NCI-H1092 (cell line): ENCODE measurements at places on chromosomes 6 and 20.

GRCh38 chr6:150915880-150916265, 50.4 kb downstream of the MTHFD1L start:
- DNase-seq, result no peak

DNA sequence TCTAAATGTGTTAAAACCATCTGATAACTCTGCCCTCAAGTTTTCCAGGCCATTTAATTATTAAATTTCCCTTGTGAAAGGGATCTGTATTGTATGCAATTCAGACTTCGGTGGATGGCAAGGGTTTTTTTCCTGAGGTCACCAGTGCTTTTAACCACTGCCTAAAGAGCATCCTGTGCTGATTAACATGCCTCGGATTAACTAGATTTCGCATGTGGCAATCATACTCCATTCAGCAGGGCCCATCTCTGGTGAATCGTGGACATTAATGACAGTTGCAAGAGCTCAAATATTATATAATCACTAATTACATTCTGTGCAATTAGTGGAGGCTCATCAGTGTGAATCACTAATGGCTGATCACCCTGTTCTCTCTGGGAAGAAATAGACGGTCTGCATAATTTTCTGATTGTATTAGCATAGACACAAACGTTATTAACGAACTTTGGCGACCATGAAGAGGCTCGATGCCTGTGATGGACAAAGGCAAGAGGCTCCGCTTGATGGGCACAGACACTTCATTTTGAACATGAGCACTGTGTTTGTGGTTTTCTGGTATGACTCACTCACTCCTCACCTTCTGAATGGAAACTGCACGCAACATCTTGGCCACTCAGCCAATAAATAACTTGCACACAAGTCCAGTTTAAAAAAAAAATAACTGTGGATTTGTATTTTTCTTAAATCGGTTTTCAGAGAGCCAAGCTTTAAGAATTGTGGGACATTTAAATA, 31.4 kb downstream of the LINC00237 start:
- DNase-seq, result no peak

DNA sequence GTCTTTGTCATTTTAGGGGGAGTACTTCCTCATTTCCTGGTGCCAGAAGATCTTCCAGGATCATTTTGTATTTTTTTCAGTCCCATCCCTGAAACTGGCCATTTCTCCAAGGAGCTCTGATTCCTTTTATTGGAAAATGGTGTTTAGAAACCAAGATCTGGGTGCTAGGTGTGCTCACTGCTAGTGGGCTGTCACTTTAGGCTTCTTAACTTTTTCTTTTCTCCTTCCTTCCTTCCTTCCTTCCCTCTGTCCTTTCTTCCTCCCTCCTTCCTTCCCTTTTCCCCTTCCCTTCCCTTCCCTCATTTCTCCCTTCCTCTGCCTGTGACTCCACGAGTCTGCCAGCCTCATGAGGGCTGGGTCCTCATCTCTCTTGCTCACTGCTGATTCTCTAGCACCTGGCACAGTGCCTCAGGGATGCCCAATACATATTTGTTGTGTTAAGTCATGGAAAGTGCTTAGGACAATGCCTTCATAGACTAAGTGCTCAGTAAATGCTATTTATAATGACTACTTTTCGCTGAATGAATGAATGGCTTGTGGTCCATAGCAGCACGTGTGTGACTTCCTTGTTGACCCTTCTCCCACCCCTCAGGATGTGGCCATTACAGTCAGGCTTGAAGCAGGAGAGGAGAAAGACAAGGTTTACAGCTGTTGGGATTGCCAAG, 36.9 kb downstream of the APCDD1L start:
- no peak for DNase-seq

- DNase-seq, result no peak
Measured at GRCh38 chr6:70527071-70527737, 39.5 kb upstream of the SDHAF4 start.

DNA sequence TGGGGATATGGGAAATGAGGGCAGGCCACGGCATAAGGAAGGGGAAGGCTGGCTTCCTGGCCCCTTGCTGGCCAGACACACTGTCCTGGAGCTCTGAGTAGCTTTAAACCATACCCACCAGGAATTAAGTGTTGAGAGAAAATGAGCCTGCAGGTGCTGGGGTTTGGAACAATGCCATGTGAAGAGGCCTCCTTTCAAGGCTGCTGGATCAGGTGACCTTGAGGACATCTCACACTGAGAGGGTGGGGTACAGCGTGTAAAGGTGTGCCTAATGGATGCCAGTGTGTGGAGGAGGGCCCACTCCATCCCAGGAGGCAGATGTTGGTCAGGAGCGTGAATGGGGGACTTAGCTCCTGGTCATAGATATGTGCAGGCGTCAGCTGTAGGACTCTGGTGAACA, 74.8 kb upstream of the MLN start:
- peak; percentile 34 for DNase-seq

DNA sequence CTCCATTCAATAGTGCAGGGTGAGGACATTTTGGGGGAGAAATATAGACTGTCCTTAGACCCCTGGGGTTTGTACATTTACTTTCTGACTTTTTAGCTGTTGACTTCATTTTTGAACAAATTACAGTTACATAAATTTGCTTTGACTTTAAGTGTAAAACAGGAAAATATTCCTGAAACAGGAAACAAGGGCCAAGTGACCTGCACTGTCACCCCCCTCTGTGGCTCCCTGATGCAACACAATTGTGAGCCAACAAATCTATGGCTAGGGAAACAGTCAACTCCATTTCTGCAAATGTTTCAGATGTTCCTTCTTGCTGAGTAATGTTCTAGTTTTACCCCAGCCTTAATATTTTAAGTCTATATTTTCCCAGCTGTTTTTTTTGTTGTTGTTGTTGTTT, 39.8 kb downstream of the HLA-A start:
- DNase-seq, result no peak

GRCh38 chr6:163347021-163347446, 67.5 kb upstream of the QKI start:
- no peak for DNase-seq

DNA sequence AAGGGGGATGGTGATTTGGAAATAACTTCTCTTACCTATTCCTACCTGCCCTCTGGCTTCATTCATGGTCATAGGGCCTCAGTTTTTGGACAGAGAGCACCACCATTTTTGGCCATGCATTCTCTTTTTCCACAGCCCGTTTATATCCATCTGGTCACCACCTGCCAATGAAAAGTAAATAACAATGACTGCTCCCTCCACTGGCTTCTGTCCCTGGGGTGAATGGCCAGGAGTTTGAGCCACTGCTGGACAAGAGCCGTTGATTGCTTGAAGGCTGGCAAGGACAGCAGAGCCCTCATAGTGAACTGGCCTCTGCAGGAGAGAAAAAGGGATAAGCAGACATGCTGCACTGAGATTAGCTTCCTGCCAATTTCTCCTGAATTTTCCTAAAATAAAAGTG, 261.8 kb downstream of the ADGB start:
- no peak for DNase-seq

DNA sequence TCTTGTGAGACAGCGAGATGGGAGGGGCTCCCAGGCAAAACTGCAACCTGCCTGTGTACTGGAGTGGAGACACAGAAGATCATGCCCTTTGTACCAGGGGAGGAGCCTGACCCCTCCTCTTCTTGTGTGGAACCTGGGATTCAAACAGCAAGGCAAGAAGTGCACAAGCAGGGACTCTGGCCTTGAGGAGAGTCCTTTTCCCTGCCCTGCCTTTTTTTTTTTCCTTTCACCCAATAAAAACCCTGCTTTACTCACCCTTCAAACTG, 251.8 kb upstream of the OPRM1 start:
- DNase-seq, result no peak

GRCh38 chr6:143675946-143676345, 1.8 kb upstream of the PHACTR2 start:
- DNase-seq, result no peak

DNA sequence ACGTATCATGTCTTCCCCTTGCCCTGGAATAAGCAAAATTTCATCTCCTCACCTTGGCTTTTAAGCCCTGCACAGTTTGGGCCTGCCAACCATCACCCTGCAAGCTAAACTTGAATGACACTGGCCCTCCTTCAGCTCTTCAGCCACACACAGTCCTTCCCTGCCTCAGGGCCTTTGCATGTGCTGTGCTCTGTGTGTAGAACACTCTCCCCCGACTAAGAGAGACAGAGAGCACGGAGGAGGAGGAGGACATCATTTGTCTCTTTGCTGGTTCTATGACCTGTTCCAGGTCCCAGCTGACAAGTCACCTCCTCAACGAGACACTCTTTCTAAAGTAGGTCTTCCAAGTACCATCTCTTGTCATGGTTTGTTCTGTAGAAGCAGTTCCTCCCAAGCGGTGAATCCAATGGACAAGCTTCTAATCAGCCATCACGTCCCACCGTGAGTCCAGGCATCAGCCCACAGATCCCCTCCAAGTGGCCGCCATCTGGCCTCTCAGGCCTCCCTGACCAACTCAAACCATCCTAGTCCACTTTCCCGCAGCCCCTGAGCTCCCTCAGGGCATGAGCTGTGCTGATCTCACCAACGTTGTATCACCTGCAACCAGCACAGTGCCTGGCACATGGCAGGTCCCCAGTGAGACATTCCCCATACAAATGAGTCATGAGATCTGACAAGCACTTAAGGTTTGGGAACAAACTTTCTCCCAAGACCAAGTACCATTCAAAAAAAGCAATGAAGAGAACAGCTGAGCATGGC, 30.5 kb downstream of the NFATC2 start:
- DNase-seq, result no peak

GRCh38 chr20:9574181-9574580, 59.8 kb downstream of the LAMP5 start:
- DNase-seq, result no peak

- DNase-seq, result no peak
Measured at GRCh38 chr6:72953971-72954381, 271.3 kb downstream of the KHDC1L start.

- DNase-seq, result no peak
Measured at GRCh38 chr20:2576317-2576727, 39.9 kb downstream of the TMC2 start.

DNA sequence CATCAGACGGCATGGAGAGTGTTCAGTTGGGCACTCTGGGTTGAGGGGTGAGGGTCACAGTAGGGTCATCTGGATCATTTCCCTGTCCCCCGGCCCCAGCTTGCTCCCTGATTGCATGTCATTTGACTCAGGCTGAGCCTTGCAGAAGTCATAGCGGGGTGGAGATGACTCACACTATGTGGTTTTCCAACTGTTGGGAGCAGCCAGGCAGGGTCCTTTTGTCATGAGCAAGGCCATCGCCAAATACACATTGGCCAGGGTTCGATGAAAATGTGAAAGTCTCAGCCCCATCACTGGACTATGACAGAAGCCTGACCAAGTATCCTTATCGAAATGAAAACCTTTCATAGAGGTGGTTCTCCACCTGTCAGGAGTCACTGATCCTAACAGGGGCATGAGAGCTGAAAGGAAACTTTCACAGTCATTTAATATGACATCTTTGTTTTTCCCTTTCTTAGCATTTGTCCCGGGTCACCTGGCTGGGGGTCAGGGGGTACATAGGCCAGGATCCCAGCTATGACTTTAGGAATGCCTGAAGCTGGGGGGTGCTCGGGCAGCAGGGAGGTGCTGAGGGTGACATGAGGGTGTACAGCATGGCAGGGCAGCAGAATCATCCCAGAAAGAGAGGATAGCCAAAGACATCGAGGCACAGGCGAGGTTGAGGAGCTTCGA, 70.2 kb upstream of the CD93 start:
- no peak for DNase-seq

- DNase-seq, result peak; percentile 0
Measured at GRCh38 chr6:97133067-97133466, 149.9 kb downstream of the MMS22L start.

DNA sequence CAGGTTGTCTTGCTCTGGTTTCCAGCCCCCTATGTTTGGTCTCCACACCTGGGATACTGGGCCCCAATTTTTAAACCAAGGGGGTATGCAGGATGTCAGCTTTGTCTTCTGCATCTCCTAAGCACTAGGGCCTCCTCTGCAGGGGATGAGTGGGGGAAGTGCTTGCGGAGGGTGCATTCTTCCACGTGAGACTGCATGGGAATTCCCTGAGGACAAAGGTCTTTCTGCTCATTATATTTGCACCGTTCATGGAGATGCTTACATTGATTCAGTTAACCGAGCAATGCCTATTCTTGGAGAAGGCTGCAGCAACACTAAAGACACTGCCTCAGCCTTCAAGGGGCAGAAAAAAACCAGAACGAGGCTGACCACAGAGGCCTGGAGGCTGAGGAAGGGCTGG, 45.4 kb downstream of the RAB44 start:
- DNase-seq, result no peak

- no peak for DNase-seq
Measured at GRCh38 chr20:2656471-2657117, 4.2 kb downstream of the NOP56 start.

DNA sequence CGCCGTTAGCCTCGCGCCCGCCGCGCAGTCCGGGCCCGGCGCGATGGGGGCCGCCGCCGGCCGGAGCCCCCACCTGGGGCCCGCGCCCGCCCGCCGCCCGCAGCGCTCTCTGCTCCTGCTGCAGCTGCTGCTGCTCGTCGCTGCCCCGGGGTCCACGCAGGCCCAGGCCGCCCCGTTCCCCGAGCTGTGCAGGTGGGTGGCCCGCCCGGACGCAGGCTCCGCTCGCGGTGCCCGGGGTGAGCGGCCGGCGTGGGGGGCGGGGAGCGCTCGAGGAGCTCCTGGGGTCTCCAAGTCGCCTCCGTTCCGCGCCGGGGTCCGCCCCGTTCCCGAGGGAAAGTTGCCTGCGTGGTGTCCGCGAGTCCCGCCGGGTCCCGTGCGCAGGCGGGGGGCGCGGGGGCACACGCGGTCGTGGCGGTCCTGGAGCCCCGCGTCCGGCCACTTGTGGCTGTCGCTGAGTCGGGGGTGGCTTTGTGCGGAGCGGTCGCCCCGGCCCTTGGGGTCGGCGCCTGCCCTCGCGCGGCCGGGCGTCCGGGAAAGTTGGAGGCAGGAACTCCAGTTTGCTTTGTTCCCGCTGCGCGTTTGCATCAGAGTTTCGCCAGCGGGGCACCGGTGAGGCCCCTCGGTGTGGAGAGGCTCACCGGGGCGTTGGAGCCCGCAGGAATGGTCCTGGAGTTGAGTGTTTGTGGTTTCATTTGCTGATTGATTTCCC, 476 bp downstream of the IGF2R start:
- DNase-seq, result no peak

GRCh38 chr6:26457264-26457805, 420 bp upstream of the BTN2A1 start:
- DNase-seq, result no peak

DNA sequence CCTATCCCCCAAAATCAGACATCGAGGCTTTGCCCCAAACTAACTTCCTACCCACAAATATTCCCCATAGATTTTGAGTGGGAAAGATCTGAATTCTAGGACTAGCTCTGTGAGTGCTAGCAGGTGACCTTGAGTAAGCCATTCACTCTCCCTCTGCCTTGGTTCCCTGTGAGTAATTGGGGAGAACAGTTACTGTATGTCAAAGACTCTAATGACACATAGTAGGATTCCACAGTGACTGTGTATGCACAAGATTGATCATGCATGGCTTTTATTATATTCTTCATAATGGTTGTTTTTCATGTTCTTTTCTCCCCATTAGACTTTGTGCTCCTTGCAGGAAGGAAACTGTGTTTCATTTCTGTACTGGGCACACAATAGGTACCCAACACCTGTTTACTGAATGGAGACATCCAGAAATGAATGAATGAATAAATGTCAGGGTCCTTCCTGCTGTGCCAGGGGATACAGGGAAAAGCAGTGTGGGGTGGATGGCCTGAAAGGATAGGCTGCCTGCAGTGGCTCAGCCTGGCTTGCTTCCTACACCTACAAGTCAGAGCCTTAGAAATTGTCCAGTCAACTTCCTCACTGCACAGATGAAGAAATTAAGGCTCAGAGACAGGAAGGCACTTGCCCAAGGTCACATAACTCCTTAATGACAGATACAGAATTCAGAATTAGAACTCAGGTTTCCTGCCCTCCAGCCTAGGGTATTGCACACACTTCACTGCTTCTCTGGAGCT, 901 bp upstream of the TMEM151B start:
- DNase-seq, result no peak

- DNase-seq, result no peak
Measured at GRCh38 chr6:105318660-105319059, 84.2 kb downstream of the PREP start.
